ENCODE measurements at places on chromosomes 11 and 22.

- no peak for DNase-seq
Observed at GRCh38 chr11:65640483-65641296, 2.8 kb downstream of the SIPA1 start.

GRCh38 chr11:119347940-119348605 lies 1.6 kb upstream of the MFRP start:
- DNase-seq: no peak

GRCh38 chr11:7056828-7057513 lies 31.8 kb upstream of the RBMXL2 start:
- DNase-seq: peak; percentile 44

DNA sequence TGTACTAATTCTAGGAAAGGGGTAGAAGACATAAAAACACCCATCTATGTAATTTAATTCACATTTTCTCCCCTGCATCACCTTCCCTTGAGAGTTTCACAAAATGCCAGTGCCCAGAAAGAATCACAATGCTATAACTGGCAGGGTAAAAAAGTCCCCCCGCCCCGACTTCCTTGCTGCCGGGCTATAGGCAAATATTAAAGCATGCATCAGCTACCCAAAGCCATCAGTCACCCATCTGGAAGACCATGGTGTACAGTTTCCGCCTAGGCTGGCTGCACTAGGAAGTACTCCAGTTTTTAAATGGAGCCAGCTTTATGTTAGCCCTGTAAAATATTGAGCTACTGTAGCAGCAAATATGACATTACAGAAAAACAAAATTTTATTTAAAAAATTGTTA lies 67.8 kb downstream of the ST14 start:
- no peak for DNase-seq

DNA sequence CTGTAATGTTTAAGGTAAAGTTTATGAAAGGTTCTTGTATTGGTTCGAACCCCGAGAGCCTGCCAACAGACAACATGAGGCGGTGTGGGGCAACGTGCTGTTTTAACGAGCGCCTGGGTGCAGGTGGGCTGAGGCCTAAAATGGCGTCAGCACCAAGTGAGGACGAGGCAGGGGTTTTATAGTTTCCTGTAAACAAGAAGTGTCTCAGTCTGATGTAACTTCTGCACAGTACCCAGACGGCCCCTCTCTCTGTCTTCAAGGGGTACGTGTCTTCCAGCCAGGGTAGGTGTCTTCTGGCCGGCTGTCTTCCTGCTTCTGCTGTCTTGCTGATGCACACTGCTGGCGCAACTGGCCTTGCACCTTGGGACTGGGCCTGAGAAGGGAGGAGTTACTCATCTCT lies 2.7 kb downstream of the PPFIBP2 start:
- no peak for DNase-seq

DNA sequence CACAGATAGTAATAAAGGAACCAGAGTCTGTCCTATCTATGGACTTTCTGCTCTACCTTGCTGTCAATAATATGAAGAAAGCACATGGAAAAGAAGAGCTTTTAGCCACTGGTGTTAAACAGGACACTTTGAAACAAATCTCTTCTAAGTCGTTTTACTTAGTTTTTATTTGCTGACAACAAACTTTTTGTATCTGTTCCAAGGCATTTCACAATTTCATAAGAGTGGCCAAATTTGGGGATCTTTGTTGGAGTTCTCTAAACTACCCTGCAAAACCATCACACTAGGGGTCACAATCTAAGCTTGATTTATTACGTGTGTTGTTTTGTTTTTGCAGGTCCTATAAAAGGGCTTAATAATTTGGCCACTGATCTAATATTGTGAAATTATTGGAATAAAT lies 54.4 kb downstream of the BBOX1 start:
- no peak for DNase-seq

DNA sequence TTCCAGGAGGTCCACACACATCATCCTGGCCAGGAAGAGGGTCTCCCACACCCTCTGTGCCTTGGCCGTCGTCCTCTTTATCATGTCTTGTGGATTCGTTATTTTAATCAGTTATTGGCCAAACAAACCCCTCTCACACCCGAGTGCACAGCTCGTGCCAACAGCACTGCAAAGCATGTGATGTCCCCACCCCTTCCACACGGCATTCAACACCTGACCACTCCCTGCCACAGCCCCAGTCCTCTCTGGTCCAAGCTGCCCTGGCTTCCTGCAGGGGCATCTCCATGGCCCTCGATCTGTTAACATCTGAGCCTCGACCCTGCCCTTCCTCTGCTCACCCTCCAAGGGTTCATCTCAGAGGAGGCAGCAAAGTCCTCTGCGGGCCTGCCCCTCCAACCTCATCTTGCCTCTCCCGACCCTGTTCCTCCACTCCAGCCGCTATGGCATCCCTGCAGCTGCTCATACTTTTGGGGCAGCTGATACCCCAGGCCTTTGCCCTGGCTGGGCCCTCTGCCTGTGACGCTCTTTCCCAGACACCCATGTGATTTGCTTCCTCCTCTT lies 14.0 kb downstream of the MYEOV start:
- DNase-seq: no peak

DNA sequence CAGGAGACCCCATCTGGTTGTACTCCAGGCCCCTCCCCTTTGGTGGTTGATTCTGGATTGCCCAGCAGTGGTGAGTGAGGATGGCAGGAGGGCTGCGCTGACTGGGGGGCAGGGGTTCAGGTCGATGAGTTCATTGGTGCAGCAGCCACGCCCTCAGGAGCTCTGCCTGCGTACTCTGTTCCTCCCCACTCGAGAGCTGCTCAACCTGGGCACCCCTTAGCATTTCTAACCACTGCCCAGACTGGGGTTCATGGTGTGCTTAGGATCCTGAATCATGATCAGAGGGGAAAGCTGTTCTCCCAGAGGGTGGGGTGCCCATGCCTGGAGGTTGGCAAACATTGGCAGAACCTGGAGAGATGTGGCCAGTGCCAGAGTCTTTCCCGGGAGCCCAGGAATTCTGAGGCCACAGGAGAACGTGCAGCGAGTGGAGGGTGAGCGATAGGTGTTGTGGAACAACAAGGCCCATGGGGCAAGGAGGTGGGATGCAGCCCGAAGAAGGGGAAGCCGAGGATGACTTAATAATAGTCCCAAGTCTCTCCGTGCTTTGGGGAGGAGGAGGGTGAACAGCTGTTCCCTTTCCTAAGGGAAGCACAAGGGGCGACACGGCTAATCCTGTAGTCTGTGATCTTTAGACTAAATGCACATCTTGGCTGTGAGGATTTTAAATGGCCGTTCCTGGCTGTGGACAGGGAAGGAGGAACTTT lies 75.5 kb downstream of the SCN3B start:
- DNase-seq: no peak

GRCh38 chr11:61883327-61883726 lies 8.0 kb downstream of the FADS3 start:
- DNase-seq: no peak
